ENCODE measurements at places on chromosomes 1 and 21.

GRCh38 chr1:118254491-118255425, 69.7 kb upstream of the SPAG17 start:
- no peak for DNase-seq

GRCh38 chr1:87899746-87900145, 571.1 kb downstream of the LMO4 start:
- no peak for DNase-seq

- DNase-seq: no peak
These were observed 375.6 kb downstream of the BRINP2 start for GRCh38 chr1:177546346-177546745.

DNA sequence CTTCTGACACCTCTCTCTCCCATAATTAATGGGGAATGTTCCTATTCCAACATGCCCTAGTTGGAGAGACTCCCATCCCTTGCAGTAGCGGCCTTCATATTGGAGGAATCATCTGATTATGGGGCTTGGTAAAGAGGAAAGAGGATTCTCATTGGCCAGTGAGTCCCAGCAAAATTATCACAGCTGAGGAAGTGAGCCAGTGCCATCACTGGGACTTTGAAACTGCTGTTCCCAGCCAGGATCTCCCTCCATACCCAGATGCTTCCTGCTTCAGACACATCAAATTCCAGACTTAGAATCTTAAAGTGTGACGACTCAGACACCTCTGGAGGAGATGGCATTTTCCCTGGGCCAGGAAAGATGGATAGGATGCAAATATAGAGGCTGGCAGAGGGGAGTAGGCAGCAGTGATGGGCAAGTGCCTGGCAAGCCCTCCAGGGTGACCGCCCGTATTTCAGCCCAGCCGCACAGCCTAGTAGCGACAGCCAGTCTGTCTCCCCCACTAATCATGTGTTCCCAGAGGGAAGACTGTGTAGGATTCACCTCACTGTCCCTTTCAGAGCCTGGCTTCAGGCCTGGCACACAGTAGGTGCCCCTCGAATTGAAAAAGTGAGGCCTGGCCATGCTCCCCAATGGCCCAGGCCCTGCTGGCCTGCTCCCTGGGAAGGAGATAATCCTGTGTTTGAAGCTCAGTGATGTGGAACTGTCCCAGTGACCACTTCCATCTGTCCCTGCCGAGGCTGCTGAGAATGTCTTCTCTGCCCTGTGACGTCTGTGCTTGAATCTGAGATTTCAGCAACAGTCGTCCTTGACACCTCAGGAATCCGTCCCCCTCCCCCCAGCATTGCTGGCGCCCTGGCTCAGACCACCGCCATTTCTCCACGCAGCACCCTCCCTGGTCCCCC, 41.2 kb upstream of the MAGOH start:
- no peak for DNase-seq

DNA sequence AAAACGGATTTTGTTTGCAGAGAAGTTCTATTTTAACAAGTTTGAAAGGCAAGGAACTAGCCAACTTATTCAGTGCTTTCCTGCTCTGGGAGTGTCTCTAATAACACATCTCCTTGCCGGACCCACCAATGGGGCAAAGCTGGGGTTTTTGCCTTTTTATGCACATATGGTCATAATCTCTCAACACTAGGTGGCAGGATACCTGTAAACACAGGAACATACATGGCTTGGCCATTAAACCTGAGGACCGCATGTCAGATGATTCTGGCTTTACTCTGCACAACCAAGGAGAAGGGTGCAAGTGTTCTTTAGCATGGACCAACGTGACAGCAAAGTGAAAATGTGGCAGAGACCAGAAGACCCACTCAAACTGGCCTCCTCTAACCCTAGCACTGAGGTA, 4.9 kb downstream of the TMEM9 start:
- peak; percentile 58 for DNase-seq

- DNase-seq: no peak
These were observed 739 bp upstream of the NUP133 start for GRCh38 chr1:229508823-229509337.

GRCh38 chr1:99644279-99645004, 1.5 kb upstream of the PALMD start:
- DNase-seq: no peak

GRCh38 chr1:216945538-216946080, 222.4 kb upstream of the ESRRG start:
- no peak for DNase-seq

- no peak for DNase-seq
These were observed 74.9 kb downstream of the ADCY10 start for GRCh38 chr1:167839009-167839408.

Data from GM10248 (cell line).